ENCODE measurements at places on chromosomes 7 and 10. TPM values are rescaled to one million over a fixed set of nuclear protein-coding genes. Genes with fewer than 3 reads are reported as not detected.

The PRKCQ gene
- total RNA-seq, result 69.3 TPM

The ACTL6B gene
- total RNA-seq, result not detected

The LLCFC1 gene
- total RNA-seq, result not detected

The PDE6C gene
- total RNA-seq, result not detected

The SEMA3C gene
- not detected for total RNA-seq

The TLX1 gene
- total RNA-seq, result not detected
